ENCODE measurements at places on chromosomes 12 and 14.

- no peak for DNase-seq
These were observed 1.6 kb downstream of the CCDC88C start for GRCh38 chr14:91415794-91416743.

GRCh38 chr12:42124764-42125387, 19.8 kb downstream of the GXYLT1 start:
- DNase-seq: no peak

- DNase-seq: no peak
These were observed 3.3 kb upstream of the KRT79 start for GRCh38 chr12:52837413-52837741.

DNA sequence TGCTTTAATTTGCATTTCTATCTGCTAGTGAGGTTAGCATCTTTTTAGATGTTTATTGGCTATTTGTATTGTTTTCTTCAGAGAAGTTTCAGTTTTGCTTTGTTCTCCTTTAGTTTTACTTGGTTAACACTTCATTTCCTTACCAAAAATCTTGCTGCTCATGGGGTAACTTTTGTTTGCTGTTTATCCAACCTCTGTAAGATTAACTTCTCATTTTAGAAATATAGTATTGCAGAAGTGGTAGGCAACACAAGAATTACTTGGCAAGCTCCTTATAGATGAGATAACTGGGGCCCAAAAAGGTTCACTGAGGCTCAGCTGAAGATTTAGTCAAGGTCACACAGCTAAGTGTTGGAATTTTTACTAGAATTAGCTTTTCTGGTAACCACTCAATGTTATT, 40.5 kb downstream of the ALKBH1 start:
- no peak for DNase-seq

- no peak for DNase-seq
These were observed 2.8 kb upstream of the PTMS start for GRCh38 chr12:6763380-6763779.

Measured in nucleus accumbens (tissue), 56 donors.